ENCODE measurements at places on chromosomes 5 and 9.

- no peak for DNase-seq
Measured at GRCh38 chr5:32182463-32183063, 8.4 kb upstream of the GOLPH3 start.

GRCh38 chr9:89899573-89899972 lies 294.8 kb downstream of the GADD45G start:
- no peak for DNase-seq

DNA sequence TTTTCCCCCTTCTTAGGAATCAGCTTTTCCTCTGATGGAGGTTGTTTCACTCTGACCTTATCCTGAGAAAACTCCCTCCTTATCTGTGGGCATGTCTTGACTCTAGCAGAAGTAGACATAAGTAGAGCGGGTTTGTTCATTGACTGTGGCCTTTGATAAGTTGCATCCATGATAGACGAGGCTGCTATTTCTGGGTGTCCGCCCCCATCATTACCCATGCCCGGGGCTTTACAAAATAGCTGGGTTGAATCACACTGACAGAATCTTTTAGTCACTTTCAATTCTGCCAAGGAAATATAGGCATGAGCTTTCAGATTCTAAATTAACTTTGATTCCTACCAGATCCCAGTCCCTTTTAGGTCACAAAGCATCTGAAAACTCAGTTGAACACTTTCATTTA lies 223.8 kb downstream of the SEC61B start:
- no peak for DNase-seq

DNA sequence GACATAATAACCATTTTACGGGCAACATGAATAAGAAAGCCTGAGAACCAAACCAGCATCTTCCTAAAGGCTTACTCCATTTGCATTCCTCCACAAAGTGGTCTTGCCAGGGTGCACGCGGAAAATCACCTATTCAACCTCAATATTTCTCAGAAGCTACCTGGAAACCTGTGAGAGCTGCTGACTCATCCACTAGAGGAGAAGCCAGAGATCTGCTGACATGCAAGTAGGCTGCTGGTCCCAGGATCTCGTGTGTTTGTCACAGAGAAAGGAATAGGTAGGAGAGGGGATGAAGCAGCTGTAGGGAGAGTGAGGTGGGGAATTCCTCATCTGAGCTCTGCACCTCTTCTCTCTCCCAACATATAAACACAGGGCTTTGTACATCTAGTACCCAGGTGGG lies 138.1 kb downstream of the ADAMTS12 start:
- no peak for DNase-seq

GRCh38 chr5:57537811-57538210 lies 55.2 kb upstream of the ACTBL2 start:
- DNase-seq: no peak

DNA sequence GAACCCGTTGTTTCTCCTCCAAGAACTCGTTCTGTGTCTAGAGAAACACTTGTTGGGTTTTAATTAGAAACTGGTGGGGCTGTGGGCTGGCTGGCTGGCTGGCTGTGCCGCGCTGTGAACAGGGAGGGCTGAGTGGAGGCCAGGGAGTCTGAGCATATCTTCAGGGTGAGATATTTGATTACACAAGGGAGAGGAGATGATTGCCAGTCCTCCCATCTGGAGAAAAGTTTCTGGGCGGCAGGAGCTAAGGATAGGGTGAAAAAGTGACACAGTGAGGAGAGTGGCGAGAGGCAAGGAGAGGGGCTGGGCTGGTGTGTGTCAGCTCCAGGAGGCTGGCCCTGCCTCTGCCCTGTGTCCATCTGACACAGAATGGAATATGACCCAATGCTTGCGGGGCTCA lies 63.0 kb downstream of the GDNF start:
- no peak for DNase-seq

GRCh38 chr9:90799271-90799852 lies 2.3 kb upstream of the SYK start:
- DNase-seq: no peak

- DNase-seq: no peak
Measured at GRCh38 chr9:117278471-117279035, 136.3 kb downstream of the ASTN2 start.

DNA sequence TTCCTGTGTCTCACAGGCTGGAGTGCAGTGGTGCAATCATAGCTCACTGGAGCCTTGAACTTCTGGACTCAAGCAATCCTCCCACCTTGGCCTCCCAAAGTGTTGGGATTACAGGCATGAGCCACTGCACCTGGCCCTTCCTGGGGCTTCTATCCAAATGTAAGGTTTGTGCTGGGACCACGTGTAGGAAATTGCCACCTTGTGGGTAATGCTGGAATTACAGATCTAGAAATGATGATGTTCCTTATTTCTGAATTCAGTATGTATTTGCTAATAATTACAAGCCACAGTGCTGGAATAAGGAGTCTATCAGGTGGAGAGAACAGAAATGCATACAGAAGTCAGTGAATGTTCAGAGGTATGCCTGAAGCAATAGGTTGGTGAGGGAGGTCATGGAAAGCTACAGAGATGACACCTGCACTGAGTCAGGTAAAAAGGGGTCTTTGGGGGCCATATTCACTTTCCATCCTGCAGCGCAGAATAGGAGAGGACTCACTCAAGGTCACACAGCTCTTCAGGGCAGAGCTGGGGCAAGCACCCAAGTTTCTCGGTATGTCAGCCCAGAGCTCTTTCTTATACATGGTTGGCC lies 8.8 kb upstream of the IGFBPL1 start:
- DNase-seq: no peak

DNA sequence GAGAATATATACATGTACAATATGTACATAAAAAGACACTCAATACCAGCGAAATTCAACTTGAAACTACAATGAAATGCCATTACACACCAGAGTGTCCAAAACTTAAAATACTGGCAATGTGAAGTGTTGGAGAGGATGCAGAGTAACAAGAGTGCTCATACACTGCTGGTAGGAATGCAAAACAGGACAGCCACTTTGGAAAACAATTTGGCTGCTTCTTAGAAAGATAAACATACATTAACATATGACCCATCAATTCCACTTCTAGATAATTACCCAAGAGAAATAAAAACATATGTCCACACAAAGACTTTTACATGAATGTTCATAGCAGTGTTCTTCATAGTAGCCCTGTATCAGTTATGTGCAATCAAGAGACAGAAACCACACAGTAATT lies 39.4 kb upstream of the BARX1 start:
- DNase-seq: no peak

- DNase-seq: no peak
Measured at GRCh38 chr9:123642291-123643278, 286.6 kb downstream of the CRB2 start.

GRCh38 chr5:9617221-9617620 lies 12.9 kb downstream of the TAS2R1 start:
- no peak for DNase-seq

- no peak for DNase-seq
Measured at GRCh38 chr9:84402517-84402916, 62.0 kb upstream of the SLC28A3 start.

- DNase-seq: no peak
Measured at GRCh38 chr5:180281706-180282105, 10.2 kb downstream of the MAPK9 start.

DNA sequence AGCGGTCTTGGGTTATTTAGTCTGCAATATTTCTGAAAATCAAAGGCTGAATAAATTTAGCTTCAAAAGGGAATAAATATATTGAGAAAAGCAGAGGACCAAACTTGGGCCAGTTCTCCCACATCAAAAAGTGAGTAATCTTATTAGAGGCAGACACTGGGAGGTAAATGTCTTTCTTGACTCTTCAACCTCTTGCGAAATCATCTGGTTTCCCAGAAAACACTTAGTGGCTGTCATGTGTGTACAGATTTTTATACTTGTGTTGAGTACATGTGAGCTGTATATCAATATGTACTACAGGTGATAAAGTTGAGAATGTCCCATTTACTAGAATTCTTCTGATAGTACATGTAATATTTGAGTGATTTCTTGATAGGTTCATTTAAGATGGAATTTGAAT lies 454.9 kb downstream of the PRR16 start:
- no peak for DNase-seq

GRCh38 chr9:86604741-86605140 lies 250.5 kb upstream of the TUT7 start:
- no peak for DNase-seq

GRCh38 chr5:137037848-137038247 lies 461.3 kb downstream of the SPOCK1 start:
- DNase-seq: no peak

- no peak for DNase-seq
Measured at GRCh38 chr5:107365320-107366109, 305.2 kb downstream of the EFNA5 start.

DNA sequence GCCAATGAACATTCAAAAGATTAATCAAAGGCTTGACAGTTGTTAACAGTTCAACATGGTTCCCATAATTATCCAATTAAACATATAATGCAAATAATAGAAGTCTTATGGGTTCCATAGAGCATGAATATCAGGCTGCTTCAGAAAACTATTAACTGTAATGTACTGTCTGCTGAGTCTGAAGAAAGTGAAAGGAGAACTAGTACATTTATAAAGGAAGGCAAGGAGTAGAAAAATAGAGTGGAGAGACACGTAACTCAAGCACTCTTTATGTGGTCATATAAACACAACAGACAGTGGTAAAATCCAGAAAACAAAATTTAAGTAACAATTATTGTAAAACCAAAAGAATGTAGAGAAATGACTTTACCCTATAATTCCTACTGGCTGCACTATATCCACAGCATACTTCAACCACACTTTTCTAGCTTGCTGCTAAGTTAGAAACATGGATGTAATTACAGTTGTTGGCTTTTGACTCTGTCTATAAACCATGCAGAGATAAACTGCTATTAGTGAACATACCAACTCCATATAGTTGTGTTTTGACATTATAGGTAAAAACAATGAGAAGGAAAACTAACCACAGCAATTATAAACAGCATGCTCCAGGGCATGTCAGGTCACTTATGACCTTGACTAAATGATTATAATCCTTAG lies 32.7 kb downstream of the NFIB start:
- DNase-seq: no peak

- no peak for DNase-seq
Measured at GRCh38 chr5:142176255-142176654, 67.7 kb downstream of the NDFIP1 start.

GRCh38 chr5:82911910-82912309 lies 165.3 kb downstream of the TMEM167A start:
- DNase-seq: no peak

Measured in stimulated activated CD4-positive, alpha-beta T cell treated with anti-CD3 and anti-CD28 coated beads, Interleukin-15, amount 100 ng/mL, for 48 hours (primary cell).